ENCODE measurements at places on chromosomes 12 and 14. TPM values are rescaled to one million over a fixed set of nuclear protein-coding genes. Genes with fewer than 3 reads are reported as not detected.

Gene DPPA3
- total RNA-seq: not detected

Gene NTF3
- 8.7 TPM for total RNA-seq

Gene CYP27B1
- total RNA-seq: 1.5 TPM

Gene SRSF9
- 232 TPM for total RNA-seq

Gene PLCZ1
- not detected for total RNA-seq

Gene AP4S1
- 10.0 TPM for total RNA-seq

Gene ACSS3
- 0.93 TPM for total RNA-seq

Gene PRR4
- total RNA-seq: 1.3 TPM

DNA sequence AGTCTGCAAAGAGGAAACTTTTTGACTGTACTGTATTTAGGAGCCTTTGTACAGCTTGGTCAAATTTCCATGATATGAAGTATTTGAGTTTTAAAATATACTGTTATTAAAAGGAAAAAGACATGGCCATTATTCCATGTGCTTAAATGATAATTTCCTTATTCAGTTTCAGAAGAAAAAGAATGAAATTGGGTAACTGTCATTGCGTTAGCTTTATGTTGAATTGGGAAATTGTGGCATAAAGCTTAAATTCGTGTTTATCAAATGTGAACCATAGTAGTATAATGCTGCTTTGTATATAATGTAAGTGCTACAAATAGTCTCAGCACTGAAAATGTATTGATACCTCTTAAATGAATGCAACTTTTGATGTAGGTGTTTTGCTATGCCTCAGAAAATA lies 64.9 kb downstream of the ETNK1 start:
- peaks cover 13% of the 10 kb centered on the region for H3K36me3 ChIP-seq
- no peak for DNase-seq
- H3K27ac ChIP-seq: no peak overlapping the region
- H3K4me1 ChIP-seq: peaks cover 25% of the 10 kb centered on the region

- no peak overlapping the region for H3K4me3 ChIP-seq
- H3K27me3 ChIP-seq: peaks cover 11% of the 10 kb centered on the region
- H3K4me1 ChIP-seq: peaks cover 31% of the 10 kb centered on the region
- no peak overlapping the region for H3K27ac ChIP-seq
- DNase-seq: no peak
- no peaks in the 10 kb centered on the region for H3K36me3 ChIP-seq
Measured at GRCh38 chr14:76350671-76351070, 25.3 kb upstream of the ESRRB start.

GRCh38 chr12:9634177-9634803 lies 26.6 kb upstream of the KLRB1 start:
- peak; percentile 30 for DNase-seq
- H3K27me3 ChIP-seq: peaks cover 2% of the 10 kb centered on the region
- no peak overlapping the region for H3K27ac ChIP-seq
- H3K36me3 ChIP-seq: no peaks in the 10 kb centered on the region
- no peaks in the 10 kb centered on the region for H3K4me1 ChIP-seq
- H3K4me3 ChIP-seq: no peak overlapping the region

DNA sequence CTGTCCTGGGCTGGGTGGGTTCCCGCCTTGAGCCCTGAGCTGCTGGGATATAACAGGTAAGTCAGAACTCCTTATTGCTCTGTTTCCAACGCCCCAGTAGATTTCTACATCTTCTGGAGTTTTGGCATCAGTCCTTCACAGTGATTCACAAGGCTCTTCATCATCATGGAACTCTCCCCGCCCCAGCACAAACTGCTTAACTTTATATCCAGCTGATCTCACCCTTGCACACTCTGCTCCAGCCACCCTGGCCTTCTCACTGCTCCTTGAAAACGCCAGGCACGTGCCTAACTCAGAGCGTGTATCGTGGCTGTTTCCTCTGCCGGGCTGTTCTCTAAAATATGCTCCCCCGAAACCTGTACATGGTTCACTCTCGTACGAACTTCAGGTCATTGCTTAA lies 264.9 kb downstream of the NOVA1 start:
- no peaks in the 10 kb centered on the region for H3K4me1 ChIP-seq
- H3K27me3 ChIP-seq: no peaks in the 10 kb centered on the region
- H3K4me3 ChIP-seq: no peak overlapping the region
- peaks cover 9% of the 10 kb centered on the region for H3K36me3 ChIP-seq
- no peak for DNase-seq
- H3K27ac ChIP-seq: no peak overlapping the region

DNA sequence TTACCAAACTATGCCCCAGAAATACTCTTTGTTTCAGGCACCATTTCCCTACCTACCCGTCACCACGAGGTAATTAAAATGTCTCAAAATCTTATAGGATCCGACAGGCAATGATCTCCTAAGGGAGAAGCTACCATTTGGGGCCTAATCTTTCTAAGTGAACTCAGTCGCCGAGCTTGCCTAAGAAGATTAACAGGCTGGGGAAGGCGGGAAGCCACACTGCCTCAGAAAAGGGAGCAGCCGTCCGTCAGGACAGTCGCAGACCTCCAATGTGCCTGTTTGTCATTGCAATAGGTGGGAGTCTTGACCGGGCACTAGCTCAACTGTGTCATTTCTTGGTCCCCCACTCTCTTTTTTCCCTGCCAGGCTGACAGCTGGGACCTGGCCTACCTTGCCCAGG lies 4.6 kb downstream of the TTC7B start:
- H3K4me1 ChIP-seq: peaks cover 35% of the 10 kb centered on the region
- no peaks in the 10 kb centered on the region for H3K36me3 ChIP-seq
- DNase-seq: no peak
- H3K27me3 ChIP-seq: no peaks in the 10 kb centered on the region
- no peak overlapping the region for H3K27ac ChIP-seq

- no peak overlapping the region for H3K4me3 ChIP-seq
- no peak for DNase-seq
- H3K4me1 ChIP-seq: no peaks in the 10 kb centered on the region
- peaks cover 27% of the 10 kb centered on the region for H3K27me3 ChIP-seq
Measured at GRCh38 chr14:30873308-30874119, 845 bp upstream of the COCH start.

DNA sequence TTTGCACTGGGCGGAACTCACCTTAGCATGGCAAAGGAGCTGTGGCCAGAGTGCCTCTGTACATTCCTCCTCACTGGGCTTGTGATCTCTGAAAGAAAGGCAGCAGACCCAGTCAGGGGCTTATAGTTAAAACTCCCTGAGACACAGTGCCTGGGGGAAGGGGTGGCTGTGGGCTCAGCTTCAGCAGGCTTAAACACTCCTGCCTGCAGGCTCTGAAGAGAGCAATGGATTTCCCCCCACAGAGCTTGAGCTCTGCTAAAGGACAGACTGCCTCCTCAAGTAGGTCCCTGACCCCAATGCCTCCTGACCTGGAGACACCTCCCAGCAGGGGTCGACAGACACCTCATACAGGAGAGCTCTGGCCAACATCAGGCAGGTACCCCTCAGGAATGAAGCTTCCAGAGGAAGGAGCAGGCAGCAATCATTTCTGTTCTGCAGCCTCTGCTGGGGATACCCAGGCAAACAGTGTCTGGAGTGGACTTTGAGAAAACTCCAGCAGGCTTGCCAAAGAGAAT lies 327.5 kb upstream of the SLC16A7 start:
- no peak overlapping the region for H3K4me3 ChIP-seq

- peak overlapping the region; percentile 92 for H3K4me3 ChIP-seq
- no peaks in the 10 kb centered on the region for H3K27me3 ChIP-seq
Measured at GRCh38 chr14:57389646-57390036, 745 bp upstream of the NAA30 start.

DNA sequence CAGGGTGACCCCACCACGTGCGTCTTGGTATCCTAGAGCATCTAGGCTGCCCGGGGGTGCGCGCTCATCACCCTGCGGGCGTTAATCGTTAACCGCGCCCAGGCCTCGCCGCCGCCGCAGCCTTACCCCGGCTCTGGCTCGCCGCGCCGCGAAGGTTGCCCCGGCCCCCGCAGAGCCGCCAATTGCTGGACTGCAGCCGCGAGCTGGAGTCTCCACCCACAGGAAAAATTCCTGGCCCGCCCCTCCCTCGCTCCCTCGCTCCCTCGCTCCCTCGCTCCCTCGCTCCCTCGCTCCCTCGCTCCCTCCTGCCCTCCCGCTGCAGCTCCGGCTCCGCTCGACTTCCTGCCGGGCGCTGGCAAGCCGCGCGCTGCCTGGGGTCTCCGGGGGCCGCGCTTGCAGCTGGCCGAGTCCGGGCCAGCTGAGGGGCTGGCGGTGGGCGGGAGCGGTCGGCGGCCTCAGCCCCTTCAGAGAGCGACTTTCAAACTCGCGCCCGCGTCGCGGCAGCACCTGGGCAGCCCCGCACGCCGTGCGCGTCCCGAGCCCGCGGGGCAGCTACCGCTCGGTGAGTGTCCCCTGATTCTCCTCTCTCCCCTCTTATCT lies at the start of gene PLEKHG3:
TSS of gene PLEKHG3 (plus strand) at position 282 of the 600 bp plus-strand sequence. CDS start 23,208 bp downstream, outside the sequence.
- H3K27ac ChIP-seq: no peak within 1 kb of the TSS
- peaks cover 21% of the 10 kb centered on the region for H3K27me3 ChIP-seq
- peaks cover 31% of the 10 kb centered on the region for H3K4me1 ChIP-seq

- peak overlapping the region; percentile 87 for H3K4me3 ChIP-seq
- peak overlapping the region; percentile 26 for H3K27ac ChIP-seq
- peaks cover 57% of the 10 kb centered on the region for H3K4me1 ChIP-seq
- H3K36me3 ChIP-seq: peaks cover 17% of the 10 kb centered on the region
- no peak for DNase-seq
- peaks cover 2% of the 10 kb centered on the region for H3K27me3 ChIP-seq
Measured at GRCh38 chr14:75428230-75429104, 645 bp downstream of the JDP2 start.

- no peak overlapping the region for H3K27ac ChIP-seq
- no peaks in the 10 kb centered on the region for H3K36me3 ChIP-seq
- H3K4me3 ChIP-seq: no peak overlapping the region
Measured at GRCh38 chr12:93019212-93019927, 90.3 kb upstream of the EEA1 start.

- H3K27ac ChIP-seq: no peak overlapping the region
- H3K36me3 ChIP-seq: no peaks in the 10 kb centered on the region
- no peak overlapping the region for H3K4me3 ChIP-seq
- no peaks in the 10 kb centered on the region for H3K27me3 ChIP-seq
- peaks cover 13% of the 10 kb centered on the region for H3K4me1 ChIP-seq
- DNase-seq: no peak
Measured at GRCh38 chr14:91728616-91729183, 3.2 kb downstream of the CATSPERB start.

- H3K4me3 ChIP-seq: no peak overlapping the region
- no peaks in the 10 kb centered on the region for H3K36me3 ChIP-seq
- H3K27me3 ChIP-seq: no peaks in the 10 kb centered on the region
- H3K4me1 ChIP-seq: no peaks in the 10 kb centered on the region
Measured at GRCh38 chr12:17680220-17680619, 409.8 kb downstream of the RERGL start.

DNA sequence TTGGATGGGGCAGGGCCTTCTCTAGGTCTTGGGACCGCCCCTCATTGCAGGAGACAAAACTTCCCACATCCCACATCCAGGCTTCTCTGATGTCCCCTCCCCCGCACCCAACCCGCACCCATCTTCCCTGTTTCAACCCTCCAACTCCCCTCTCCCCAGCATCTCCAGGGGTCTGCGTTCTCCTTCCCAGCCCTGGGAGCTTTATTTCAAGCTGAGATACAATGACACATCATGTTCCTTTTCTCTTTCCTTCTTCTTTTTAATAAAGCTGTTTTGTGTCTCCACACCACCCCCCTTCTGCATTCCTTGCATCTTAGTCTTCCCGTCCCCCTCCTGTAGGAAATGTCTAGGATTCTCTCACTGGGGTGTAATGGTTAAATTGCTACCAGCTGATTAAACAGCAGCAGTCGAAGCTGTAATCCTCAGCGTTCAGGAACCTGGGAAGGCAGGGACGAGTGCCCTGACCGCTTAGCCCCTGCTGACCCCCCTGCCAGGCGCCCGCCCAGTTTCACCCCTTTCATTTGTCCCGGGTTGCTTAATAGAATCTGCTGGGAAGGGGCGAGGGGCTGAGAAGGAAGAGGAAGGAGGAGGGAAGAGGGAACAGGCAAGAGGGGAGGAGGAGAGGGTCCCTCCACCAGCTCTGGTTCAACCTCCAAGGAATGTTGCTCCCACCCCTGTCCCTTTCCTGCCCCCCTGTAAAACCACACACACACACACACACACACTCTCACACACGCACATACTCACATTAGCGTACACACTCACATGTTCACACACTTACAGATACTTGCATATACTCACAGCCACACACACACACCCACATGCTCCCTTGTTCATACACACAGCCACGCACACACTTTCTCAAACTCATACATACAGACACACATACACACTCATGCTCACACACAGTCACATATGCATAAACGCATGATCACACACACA lies 104.5 kb upstream of the MED13L start:
- H3K27me3 ChIP-seq: peaks cover 6% of the 10 kb centered on the region
- peak overlapping the region; percentile 95 for H3K27ac ChIP-seq
- H3K4me3 ChIP-seq: peak overlapping the region; percentile 79
- no peaks in the 10 kb centered on the region for H3K36me3 ChIP-seq
- DNase-seq: peak; percentile 97

DNA sequence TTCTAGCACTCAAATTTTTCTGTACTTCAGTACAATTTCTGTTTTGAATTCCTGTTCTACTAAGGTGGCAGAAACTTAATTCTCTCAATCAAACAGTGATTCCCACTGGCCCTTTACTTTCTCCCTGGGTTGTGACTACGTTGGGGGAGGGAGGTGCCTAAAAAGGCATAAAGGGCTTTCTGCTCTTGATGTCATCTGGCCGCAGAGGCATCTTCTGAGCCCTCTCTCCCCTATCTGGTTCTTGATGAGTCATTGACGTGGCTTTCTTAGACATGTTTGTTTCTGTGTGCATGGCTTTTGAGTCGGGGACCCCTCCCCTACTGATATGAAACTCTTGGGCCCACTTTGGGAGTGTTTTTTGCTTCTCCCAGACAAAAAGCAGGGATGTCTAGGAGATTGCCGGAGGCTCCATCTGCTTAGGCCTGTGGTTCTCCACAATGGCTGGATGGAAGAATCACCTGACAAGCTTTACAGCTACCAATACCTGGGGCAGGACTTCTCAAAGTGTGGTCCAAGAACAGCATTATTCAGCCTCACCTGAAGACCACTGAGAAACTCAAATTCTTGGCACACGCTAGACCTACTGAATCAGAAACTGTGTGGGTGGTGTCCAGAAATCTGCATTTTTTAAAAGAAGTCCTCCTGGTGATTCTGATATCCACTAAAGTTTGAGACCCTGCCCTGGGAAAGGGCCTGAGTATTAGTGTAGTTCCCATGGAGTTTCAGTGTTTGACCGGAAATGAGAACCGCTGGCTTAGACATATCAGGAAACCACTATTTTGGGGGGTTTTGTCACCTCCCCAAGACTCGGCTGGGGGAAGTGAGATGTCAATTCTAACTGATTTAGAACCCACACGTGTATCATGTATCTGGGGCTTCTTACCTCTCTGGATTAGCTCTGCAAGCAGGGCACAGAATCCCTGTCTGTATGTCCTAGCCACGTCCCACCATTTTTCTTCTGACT lies 395.7 kb upstream of the PDE3A start:
- no peaks in the 10 kb centered on the region for H3K36me3 ChIP-seq
- no peaks in the 10 kb centered on the region for H3K27me3 ChIP-seq
- 0 out of 2 replicates have a peak, but pooled peaks cover under 1% of the 10 kb centered on the region for H3K4me1 ChIP-seq
- DNase-seq: no peak
- no peak overlapping the region for H3K27ac ChIP-seq

- no peak for DNase-seq
- H3K27me3 ChIP-seq: peaks cover 14% of the 10 kb centered on the region
- no peak overlapping the region for H3K4me3 ChIP-seq
- no peaks in the 10 kb centered on the region for H3K36me3 ChIP-seq
- H3K27ac ChIP-seq: no peak overlapping the region
Measured at GRCh38 chr12:30878024-30878423, 48.5 kb upstream of the TSPAN11 start.

- no peak for DNase-seq
- H3K4me3 ChIP-seq: no peak overlapping the region
- H3K36me3 ChIP-seq: peaks cover 8% of the 10 kb centered on the region
- H3K27ac ChIP-seq: no peak overlapping the region
- H3K4me1 ChIP-seq: no peaks in the 10 kb centered on the region
- H3K27me3 ChIP-seq: no peaks in the 10 kb centered on the region
Measured at GRCh38 chr14:97777622-97778355, 980.6 kb downstream of the VRK1 start.
